A549 treated with ZK216348 at 1 μM for 4 hours (cell line): ENCODE measurements at places on chromosomes 6 and 20. TPM values are rescaled to one million over a fixed set of nuclear protein-coding genes. Genes with fewer than 3 reads are reported as not detected.

Gene CTSA
- total RNA-seq, result 80.5 to 129 TPM (median 114 TPM) in 5 replicates

Gene CCDC170
- 0.06 to 0.11 TPM in 2 of 5 replicates, not detected in the others for total RNA-seq

Gene SPATA25
- total RNA-seq, result 0.39 to 0.89 TPM (median 0.85 TPM) in 4 of 5 replicates, not detected in the other

Gene DAAM2
- 0.02 to 0.04 TPM in 2 of 5 replicates, not detected in the others for total RNA-seq

Gene NNAT
- total RNA-seq, result not detected in 5 replicates

Gene PMEPA1
- total RNA-seq, result 159 to 471 TPM (median 396 TPM) in 5 replicates

Gene ELOVL4
- 1.2 to 2.4 TPM (median 1.6 TPM) in 5 replicates for total RNA-seq

Gene OR2H2
- not detected in 5 replicates for total RNA-seq

Gene TFAP2D
- total RNA-seq, result not detected in 5 replicates
